ENCODE measurements at places on chromosomes 12 and 14. TPM values are rescaled to one million over a fixed set of nuclear protein-coding genes. Genes with fewer than 3 reads are reported as not detected.
A peak's percentile ranks its signal among the peaks of the same experiment; 100 is the strongest.

CD4 gene
- 38.1 TPM for total RNA-seq

INHBC gene
- total RNA-seq, result not detected

RNASE3 gene
- 0.38 TPM for total RNA-seq

CCDC177 gene
- not detected for total RNA-seq

YBX3 gene
- 347 TPM for total RNA-seq

KERA gene
- not detected for total RNA-seq

GRCh38 chr14:34782031-34782430 lies 67.6 kb upstream of the CFL2 start:
- DNase-seq, result no peak

- DNase-seq, result peak; percentile 52
These were observed 6.5 kb upstream of the LGALS3 start for GRCh38 chr14:55122440-55122986.

GRCh38 chr14:49971156-49972130 lies 78.6 kb downstream of the ARF6 start:
- no peak for DNase-seq

GRCh38 chr14:93946104-93946503 lies 19.0 kb downstream of the FAM181A start:
- no peak for DNase-seq

DNA sequence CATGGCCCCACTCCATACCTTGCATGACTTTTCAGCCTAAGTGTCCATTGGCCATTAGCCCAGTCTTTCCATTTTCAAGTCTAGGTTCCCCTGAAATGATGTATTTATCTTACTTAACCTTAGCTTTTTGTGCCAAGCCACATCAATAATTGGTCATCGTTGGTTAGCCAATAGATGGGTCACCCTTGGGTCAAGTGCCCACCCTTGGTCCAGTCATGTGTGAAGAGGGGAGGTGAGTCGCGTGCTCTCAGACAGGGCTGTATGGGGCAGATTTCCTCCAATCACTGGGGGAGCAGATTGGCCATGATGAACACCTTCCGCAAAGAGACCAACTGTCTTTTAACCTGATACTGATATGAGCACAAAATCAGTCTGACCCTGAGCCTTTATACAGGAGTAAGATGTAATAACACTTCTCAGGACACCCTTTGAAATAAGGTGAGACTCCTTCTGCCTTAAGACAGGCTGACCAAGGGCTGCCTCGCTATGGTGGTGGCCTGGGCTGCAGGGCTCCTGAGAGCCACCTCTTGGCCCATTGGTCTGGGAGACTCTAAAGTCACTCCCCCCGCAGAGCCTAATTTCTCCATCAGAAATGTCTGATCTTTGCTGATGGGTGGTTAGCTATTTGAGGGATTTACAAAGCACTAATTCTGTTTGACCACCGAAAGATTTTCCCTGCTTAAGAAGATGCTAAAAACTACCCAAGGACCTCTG lies 143.2 kb downstream of the ZFP36L1 start:
- DNase-seq, result no peak

DNA sequence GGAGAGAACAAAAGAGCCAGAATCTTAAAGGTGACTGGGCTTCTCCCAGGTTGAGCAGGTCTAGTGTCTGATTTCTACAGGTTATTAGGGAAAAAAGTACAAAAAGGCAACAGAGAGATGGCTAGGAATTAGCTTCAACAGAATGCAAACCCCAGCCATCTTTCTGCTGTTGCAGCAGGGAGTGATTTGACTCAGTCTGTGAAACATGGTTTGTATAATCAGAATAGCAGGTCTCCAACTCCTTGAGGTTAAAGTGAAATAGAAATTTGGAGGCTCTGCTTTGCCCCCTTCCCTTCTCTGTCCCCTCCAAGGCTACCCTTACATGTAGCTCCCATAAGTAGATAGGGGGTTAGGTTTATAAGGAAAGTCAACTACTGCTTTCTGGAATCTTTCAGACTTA lies 105.8 kb downstream of the AKAP6 start:
- DNase-seq, result no peak

DNA sequence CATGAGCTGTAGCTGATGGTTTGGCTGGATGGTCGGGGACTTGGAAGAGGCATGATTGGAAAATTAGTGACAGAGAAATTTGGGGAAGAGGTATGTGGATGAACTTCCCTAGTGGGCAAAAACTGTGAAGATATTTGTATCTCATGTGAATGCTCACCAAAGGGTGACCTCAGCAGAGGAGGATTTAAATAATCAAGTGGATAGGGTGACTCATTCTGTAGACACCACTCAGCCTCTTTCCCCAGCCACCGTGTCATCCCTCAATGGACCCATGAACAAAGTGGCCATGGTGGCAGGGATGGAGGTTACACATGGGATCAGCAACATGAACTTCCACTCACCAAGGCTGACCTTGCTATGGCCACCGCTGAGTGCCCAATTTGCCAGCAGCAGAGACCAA lies 60.8 kb upstream of the KRAS start:
- DNase-seq, result no peak

- peak; percentile 66 for DNase-seq
These were observed 8.9 kb downstream of the AJUBA start for GRCh38 chr14:22973217-22974032.

DNA sequence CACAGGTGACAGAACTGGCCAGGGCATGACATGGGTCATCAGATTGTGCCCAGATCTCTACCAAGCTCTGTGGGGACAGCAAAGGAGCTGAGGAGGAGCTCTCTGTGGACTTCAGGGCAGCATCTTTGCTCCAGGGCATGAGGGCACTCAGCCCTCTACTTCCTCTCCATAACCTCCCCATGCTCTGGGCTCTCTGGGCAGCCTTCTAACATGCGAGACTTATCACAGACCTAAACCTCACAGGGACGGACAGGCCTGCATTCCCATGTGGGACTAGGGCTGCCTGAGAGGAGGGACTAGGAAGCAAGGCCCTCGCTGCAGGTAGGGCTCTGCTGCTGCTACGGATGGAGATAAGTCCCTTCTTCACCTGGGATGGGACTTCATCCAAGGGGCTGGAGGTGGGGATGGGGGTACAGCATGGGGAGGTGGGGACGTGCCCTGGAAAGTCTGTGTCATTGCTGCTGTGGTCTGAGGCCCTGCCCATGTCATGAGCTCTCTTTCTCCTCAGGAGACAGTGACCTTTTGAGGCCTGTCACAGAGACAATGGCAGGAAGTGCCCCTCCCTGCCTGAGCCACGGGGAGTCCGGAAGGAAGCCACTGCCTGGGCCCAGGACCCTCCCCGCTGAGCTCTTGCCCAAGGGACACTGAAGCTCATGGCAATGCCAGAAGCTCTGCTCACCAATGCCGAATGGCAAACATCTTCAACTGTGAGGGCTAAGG lies 44.1 kb downstream of the PITPNM2 start:
- DNase-seq, result peak; percentile 46

DNA sequence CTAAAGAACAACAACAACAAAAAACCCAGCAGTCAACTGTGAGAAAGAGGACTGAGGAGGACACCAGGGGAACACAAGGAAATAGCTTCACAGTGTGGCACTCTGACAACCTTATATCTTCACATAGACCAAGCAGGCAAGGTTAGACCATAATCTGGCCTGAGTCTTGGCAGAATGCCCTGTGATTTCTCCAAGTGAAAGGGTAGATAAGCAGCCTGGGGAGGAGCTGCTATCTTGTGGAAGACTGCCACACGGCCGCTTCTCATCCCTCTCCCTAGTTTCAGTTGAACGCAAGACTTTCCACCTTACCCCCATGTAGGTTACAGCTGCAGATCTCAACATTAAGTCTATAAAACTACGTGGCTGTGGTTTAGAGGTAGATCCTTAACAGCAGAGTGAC lies 3.7 kb downstream of the SLC25A21 start:
- DNase-seq, result no peak

DNA sequence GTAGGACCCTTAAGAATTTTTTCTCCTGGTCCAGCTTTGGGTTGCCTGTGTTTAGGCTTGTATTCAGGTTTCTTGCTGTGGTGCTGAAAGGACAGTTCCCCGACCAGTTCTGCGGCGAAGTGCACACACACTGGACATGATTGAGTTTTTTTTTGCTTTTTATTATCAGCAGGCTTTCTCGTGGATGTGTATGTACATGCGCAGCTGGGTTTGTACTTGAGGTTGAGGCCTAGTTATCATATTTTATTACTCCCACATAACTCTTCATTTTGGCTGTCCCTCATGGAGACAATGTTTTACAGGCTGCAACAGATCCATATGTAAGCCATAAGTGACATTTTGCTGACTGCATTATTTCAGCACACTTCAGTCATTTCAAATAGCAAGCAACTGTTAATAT lies 2.5 kb downstream of the SCN8A start:
- no peak for DNase-seq

DNA sequence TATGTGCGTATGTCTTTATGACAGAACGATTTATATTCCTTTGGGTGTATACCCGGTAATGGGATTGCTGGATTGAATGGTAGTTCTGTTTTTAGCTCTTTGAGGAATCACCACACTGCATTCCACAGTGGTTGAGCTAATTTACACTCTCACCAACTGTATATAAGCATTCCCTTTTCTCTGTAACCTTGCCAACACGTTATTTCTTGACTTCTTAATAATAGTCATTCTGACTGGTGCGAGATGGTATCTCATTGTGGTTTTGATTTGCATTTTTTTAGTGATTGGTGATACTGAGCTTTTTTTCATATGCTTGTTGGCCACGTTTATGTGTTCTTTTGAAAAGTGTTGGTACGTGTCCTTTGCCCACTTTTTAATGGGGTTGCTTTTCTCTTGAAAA lies 49.7 kb downstream of the FRS2 start:
- DNase-seq, result no peak

DNA sequence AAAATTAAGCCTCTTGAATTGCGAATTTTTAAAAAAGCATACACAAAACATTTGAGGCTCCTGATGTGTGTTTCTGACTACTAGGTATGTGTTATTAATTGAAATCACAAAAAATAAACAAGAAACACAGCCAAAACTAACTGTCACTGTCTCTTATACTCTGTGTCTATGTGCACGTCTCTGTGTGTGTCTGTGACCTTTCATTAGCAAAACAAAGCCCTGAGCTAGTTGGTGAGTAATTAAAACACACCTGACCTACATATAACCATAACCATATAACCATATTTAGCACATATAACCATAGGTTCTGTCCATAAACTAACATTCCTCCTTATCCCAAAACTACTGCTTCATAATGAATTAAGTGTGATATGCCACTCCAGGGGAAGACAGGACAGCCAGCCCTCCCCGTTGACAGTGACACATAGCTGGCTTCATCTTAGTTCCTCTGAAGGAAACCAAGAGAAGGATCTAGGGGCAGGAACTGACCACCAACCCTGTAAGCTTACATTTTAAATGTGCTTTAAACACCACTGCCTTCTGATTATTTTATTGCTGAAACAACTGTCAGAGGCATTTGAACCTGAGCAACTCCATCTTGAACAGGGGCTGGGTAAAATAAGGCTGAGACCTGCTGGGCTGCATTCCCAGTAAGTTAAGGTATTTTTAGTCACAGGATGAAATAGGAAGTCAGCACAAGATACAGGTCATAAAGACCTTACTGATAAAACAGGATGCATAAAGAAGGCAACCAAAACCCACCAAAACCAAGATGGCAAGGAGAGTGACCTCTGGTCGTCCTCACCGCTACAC lies 106.7 kb downstream of the PPP2R5E start:
- DNase-seq, result no peak

DNA sequence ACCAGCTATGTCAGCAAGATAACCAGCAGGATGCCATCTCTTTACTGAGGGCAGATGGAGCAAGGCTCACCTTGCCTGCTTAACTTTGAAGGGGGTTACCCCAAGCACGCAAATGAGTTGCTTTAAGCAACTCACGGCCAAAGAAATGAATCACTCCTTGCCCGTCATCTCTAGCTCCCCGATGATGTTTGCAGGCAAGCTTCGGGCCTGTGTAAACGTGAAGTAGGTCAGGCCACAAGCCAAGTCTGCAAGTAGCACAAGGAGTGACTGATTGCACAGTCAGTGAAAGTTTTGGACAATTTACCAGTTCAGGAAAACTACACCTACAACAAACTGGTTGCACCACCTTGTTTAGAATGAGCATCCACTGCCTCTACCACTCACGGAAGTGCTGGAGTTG lies 699.7 kb upstream of the TBX3 start:
- DNase-seq, result no peak

DNA sequence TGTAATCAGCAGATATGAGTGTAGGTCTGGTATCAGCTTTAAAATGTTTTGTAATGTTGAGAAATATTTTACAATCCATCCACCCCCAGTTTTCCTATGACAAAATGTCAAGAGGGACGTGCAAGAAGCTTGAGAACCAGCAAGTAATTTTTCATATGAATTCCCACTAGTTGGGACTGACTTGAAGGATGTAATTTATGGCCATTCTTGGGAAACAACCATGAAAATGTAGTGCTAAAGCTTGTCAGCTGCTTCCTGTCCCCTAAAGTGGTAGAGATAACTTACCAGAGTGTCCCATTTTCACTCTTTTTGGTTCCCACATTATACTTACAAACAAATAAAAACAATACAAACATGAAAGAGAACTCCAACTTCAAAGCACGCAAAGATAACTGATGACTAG lies 63.9 kb downstream of the RERG start:
- no peak for DNase-seq

DNA sequence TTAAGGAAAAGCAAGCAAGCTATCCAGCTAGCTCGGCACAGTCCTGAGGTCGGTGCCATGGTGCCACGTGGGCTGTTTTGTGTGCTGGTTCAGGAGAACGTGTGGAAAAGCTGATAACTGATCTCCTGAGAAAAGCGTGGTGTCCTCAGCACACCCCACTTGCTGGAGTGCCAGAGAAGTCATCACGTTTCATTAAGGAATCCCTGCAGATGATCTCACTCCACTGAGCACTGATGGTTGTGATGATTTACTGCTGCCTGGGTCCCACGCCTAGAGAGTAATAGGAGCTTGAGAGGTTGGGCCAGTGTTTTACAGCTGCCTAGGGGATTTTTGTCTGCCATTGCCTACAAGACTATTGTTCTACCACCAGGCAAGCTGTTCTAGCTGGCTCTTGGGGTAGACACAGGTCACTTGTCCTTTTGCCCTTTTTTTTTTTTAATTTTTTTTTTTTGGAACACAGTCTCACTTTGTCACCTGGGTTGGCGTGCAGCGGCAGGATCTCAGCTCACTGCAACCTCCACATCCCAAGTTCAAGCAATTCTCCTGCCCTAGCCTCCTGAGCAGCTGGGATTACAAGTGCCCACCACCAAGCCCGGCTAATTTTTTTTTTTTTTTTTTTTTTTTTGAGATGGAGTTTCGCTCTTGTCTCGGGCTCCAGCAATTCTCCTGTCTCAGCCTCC lies 42.3 kb upstream of the EVL start:
- DNase-seq, result peak; percentile 83

DNA sequence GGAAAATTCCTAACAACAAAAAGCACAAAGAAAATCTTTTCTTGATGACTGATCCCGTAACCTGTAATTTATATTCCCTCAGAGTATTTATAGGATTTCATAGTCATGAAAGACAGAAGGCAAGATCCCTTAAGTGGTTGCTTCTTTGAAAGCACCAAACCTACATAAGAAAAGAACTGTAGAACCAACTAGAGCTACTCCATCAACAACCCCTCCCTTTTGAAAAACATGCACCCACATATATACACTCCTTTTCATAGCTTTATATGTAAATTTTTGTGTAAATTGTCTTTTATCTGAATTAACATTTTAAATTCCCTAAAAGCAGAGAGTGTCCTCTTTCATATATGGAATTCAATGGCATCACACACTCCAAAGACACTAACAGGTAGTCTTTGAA lies 215.3 kb downstream of the CEP128 start:
- DNase-seq, result no peak

- DNase-seq, result no peak
These were observed 505 bp upstream of the BCDIN3D start for GRCh38 chr12:49843411-49843810.

Measured in kidney (tissue), 22 donors.